ENCODE measurements at places on chromosomes 1 and 21.

GRCh38 chr1:71231751-71232150 lies 150.9 kb upstream of the ZRANB2 start:
- DNase-seq: no peak

DNA sequence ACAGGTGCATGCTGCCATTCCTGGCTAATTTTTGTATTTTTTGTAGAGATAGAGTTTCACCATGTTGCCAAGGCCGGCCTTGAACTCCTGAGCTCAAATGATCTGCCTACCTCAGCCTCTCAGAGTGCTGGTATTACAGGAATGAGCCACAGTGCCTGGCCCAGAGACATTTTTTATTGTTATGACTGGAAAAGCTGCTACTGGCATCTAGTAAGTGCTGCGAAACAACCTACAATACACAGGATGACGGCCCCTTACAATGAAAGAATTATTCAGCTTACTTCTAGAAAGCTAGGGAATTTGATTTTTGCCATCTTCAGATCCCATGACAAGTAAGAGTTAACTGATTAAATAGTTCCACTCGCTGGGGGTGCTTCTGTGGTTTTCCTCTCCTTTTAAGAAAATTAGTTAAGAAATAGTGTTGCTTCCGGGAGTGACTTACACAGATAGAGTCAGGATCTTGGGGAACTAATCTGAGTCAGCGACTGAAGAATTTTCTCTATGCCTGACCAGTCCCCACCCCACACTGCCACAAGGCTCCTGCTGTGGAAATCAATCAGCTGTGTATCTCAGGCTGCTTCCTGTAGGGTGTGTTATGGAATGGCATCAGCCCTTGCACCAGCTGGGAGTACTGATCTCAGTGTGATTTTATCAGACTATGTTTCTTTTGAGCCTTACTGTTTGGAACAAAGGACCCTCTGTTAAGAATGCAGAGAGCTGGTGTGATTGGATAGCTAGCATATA lies 93.0 kb upstream of the BMP8A start:
- DNase-seq: no peak

GRCh38 chr1:75836528-75837100 lies 39.9 kb downstream of the MSH4 start:
- no peak for DNase-seq

DNA sequence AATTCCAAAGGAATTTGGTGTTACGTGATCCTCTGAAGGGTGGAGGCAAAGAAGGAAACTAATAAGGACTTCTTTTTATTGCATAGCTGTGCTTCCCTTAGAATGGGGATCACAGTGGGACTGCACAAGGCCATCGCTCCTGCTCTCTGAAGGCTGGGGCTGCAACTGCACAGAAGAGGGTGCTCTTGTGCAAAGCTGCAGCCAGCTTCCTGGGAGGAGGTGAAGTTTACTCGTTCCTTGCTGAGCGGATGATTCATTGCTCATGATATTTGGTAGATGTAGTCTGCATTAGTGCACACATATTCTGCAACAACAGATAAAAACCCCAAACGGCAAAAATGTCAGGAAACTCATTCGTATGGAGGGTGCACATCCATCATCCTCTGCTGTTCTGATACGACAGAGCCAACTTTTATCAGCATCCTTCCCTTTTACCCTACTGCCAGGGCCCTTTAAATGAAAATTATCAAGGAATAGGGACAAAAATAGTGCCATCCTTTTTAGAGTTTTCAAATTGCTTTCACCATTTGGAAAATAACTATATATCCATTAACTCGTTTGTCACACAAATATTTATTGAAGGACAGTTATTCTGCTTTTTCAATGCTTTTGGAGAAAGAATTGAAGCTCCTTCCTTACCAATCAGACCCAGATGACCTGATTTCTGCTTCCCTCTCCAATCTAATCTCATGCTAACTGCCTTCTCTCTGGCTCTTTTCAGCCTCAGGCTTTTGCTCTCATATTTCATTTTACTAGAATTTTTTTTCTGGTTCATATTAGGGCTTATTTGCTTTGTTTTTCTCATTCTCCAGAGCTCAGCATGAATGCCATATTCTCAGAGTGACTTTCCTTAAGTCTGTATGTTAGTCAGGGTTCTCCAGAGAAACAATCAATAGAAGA lies 263.6 kb downstream of the DUSP10 start:
- peak; percentile 35 for DNase-seq

GRCh38 chr1:69707103-69707502 lies 139.4 kb downstream of the LRRC7 start:
- no peak for DNase-seq

All from effector memory CD8-positive, alpha-beta T cell (primary cell).